ENCODE measurements at places on chromosomes 4 and X. TPM values are rescaled to one million over a fixed set of nuclear protein-coding genes. Genes with fewer than 3 reads are reported as not detected.

OTC gene
- total RNA-seq = not detected

VCX2 gene
- not detected for total RNA-seq

UBE2D3 gene
- 294 TPM for total RNA-seq

HMX1 gene
- total RNA-seq = not detected

RNF175 gene
- 3.8 TPM for total RNA-seq

SLC38A5 gene
- 3.7 TPM for total RNA-seq

NPNT gene
- 110 TPM for total RNA-seq

MCF2 gene
- total RNA-seq = not detected

SERTM2 gene
- 7.9 TPM for total RNA-seq

TXLNG gene
- total RNA-seq = 9.2 TPM
